ENCODE measurements at places on chromosomes 6 and 20.

GRCh38 chr6:1552296-1552761 lies 57.4 kb upstream of the FOXC1 start:
- peak; percentile 69 for DNase-seq

DNA sequence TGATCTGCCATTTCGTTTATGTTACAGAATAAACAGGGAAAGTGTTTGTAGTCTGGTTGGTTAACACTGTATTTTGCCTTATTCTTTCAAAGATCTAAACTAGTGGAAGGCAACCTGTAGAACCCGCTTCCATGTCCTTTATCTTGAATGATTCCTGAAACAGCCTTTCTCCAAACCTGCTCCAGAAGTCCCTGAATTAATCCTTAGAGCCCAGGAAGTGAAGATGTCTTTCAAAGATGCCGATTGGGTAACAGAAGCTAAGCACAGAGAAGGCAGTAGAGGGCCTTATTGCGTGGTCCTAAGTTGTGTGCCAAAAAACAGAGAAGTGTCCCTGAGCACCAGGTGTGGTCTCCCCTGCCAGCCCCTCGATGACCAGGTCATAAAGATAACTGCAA lies 19.2 kb upstream of the ZSCAN16 start:
- peak; percentile 26 for DNase-seq

GRCh38 chr6:10837622-10837994 lies 731 bp downstream of the MAK start:
- DNase-seq = no peak

- DNase-seq = no peak
Measured at GRCh38 chr6:138255443-138255842, 37.2 kb upstream of the PBOV1 start.

- DNase-seq = no peak
Measured at GRCh38 chr6:21961226-21961625, 335.6 kb downstream of the PRL start.

DNA sequence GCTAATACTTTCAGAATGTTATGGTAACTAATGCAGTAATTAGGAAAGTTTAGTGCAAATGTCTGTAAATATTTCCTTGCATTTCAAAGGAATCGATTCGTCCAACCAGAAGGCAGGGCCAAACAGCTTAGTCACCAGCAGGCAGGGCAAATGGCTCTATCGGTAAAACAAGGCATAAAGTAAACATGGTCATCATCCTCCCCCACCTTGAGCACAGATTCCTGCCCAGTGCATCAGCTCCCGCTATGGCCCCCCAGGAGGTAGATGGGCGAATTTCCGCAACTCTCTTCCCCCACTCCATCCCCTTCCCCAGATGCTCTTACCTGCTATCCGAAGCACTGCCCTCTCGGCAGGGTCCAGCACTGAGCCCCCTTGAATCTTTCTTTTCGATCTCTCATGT lies 103.8 kb upstream of the BEND6 start:
- DNase-seq = peak; percentile 66

- peak; percentile 78 for DNase-seq
Measured at GRCh38 chr6:75210885-75211739, 5.3 kb upstream of the COL12A1 start.

GRCh38 chr20:1323830-1324597 lies 4.9 kb downstream of the SDCBP2 start:
- no peak for DNase-seq

GRCh38 chr6:31737991-31738979 lies 1.5 kb upstream of the MSH5 start:
- DNase-seq = peak; percentile 90

DNA sequence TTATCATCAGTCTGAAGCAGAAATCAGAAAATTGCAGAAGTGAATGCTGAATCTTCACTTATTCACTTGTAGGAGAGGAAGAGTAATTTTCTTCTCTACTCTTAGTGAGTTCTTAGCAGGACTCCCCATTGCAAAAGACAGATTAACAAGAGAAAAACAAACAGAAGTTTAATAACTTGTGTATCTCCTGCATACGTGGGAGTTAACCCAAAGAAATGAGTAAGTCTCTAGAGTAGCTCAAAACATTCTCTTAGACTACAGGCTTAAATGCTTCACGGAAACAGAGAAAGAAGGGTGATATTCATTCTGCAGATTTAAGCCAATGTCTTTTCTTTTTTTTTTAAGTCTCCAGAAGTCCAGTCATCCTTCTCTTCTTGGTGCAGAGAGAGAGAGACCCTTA lies 97.9 kb upstream of the TMEM181 start:
- no peak for DNase-seq

GRCh38 chr20:13251106-13251903 lies 30.2 kb downstream of the ISM1 start:
- no peak for DNase-seq

DNA sequence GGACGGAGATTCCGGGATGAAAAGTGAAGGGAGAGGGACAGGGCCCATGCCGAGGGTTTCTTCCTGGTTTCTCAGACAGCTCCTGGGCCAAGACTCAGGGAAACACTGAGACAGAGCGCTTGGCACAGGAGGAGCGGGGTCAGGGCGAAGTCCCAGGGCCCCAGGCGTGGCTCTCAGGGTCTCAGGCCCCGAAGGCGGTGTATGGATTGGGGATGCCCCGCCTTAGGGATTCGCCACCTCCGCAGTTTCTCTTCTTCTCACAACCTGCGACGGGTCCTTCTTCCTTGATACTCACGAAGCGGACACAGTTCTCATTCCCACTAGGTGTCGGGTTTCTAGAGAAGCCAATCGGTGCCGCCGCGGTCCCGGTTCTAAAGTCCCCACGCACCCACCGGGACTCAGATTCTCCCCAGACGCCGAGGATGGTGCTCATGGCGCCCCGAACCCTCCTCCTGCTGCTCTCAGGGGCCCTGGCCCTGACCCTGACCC lies 55.0 kb upstream of the HLA-A start:
- DNase-seq = peak; percentile 21

GRCh38 chr6:36350681-36351571 lies 14.2 kb upstream of the BNIP5 start:
- peak; percentile 69 for DNase-seq

DNA sequence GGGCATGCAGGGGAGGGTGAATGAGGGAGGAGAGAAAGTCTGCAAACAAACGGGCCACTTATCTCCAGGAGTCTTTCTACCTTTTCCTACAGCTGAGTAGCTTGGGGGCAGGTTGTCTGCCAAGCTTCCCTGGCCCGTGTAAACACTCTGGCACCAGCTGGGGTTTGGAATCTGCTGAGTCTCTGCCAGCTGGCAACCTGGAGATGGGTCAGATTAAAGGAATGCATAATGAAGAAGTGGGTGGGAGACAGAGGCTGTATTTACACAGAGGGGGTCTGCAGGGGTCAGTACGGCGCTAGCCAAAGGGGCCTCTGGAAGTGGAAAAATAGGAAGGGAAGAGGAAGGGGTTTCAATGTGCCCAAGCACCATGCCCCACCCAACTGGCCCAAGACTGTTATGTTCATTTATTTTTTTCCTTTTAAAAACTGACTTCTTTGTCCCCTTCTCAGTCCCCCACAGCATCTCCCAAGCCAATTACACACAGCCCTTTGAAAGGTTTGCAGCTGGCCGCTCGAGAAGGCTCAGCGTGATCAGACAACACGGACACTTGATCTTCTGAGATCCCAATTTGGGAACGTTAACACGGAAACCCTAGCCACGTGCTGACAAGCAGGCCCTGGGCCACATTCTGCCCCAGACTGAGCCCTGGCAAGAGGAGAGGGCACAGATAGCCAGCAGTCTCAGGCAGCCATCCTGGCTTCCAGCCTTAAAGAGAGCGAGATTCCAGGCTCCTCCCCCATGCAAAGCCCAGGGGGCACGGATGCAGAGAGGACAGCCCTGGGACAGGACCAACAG lies 25.2 kb downstream of the TRAM2 start:
- peak; percentile 79 for DNase-seq

DNA sequence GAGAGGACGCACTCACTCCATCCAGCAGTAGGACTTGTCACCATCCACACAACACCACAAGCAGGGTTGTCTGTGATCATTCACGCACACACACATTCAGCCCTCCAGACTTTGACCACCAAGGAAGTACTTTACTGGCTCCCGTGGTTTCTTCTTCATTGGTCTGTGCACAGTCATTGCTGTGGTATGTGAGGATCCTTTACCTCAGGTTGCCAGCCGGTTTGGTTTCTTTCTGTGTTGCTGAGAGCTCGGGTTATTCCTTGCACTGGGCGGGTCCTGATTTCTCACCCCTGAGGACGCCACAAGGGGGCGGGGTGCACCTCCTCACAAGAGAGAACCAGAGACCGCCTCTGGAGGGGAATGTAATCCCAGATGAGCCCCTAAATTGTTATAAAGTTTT lies 11.2 kb downstream of the SLC35A1 start:
- DNase-seq = peak; percentile 66

DNA sequence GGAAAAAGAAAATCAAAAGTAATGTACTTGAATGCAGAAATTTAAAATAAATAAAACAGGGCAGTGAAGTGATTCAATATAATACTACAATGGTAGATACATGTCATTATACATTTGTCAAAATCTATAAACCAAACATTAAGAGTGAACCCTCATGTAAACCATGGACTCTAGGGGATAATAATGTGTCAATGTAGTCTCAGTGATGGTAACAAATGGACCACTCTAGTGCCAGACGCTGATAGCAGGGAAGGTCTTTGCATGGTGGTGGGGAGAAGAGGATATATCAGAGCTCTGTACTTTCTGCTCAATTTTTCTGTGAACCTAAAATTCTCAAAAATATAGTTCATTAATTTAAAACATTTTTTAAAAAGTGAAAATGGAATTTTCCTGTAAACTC lies 19.8 kb upstream of the STXBP5 start:
- DNase-seq = no peak

- peak; percentile 83 for DNase-seq
Measured at GRCh38 chr6:109073344-109074132, 21.1 kb downstream of the SESN1 start.

DNA sequence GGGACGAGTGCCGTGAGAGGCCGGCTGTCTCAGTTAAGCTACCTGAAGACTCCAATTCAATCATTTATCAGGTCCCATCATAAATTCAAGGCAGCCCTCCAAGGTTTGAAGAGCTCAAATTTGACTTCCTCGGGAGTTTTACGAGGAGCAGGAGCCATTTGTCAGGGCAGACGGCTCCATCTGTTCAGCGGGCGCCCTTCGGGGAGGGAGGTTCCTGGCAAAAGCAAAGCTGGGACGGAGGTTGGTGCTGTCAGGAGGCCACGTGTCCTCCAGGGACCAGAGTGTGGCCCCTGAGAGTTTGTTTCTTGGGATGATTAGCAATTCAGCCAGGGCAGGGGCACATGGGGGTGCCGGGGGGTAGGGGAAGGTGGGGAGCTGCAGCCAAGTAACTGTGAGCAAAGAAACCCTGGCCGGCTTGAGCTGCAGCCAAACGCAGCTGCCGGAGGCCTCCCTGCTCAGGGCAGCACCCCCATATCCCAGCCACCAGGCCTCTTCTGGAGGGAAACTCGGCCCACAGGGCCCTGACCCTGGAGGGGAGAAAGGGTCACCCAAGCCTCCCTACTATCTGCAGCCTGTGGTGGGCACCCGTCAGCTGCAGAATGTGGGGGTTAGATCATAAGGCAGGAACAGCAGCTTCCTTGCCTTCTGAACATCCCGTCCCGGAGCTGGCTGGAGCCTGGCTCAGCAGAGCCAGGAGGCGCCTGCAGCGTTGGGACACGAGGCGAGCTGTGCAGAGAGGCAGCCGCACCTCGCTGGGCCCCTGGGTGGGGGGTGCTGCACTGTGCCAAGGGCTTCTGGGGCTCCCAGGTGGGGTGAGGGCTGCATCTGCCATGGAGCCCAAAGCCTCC lies 63.6 kb upstream of the GATA5 start:
- DNase-seq = no peak

DNA sequence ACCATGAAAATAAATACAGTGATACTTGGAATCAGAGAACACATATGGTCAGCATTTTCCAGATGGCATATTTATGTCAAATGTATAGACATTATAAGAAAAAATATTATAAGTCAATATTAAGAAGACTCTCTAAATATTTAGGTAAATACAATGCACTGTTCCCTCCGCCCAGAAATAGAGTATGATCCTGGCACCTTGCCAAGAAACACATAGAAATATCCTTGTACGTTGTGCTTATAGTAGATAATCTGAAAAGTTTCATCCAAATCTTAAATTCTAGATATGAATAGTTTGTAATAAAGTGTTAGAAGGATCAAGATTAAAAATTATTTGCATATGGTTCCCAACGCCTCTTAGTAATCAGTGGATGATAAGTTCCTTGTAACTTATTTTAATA lies 645.8 kb upstream of the GJE1 start:
- DNase-seq = no peak

DNA sequence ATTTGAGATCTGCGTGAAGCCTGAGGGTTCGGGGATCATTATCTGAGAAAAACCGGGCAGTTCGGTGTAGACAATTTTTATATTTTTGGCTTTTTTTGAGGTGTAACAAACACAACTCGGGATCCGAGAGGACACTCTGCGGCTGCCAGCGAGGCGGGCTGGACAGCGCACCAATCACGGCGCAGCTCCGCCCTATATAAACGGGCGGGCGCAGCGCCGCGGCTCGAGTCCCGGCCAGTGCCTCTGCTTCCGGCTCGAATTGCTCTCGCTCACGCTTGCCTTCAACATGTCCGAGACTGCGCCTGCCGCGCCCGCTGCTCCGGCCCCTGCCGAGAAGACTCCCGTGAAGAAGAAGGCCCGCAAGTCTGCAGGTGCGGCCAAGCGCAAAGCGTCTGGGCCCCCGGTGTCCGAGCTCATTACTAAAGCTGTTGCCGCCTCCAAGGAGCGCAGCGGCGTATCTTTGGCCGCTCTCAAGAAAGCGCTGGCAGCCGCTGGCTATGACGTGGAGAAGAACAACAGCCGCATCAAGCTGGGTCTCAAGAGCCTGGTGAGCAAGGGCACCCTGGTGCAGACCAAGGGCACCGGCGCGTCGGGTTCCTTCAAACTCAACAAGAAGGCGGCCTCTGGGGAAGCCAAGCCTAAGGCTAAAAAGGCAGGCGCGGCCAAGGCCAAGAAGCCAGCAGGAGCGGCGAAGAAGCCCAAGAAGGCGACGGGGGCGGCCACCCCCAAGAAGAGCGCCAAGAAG lies 69.0 kb downstream of the HFE start:
- DNase-seq = peak; percentile 83

DNA sequence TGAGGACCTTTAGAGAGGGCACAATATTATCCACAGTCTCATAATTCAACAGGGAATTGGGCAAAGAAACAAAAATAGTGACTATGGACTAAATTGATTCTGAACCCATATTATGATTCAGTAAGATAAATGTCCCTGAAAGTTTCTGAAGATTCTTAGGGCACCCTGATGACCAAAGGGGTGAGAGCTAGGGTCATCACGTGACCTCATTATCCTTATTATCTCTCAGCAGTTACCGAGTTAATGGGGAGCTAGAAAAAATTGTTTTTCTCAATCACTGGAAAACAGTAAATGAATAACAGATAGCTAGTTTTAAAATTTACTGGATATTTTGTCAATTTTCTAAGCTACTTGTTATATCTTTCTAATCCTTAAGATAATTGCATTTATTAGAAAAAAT lies 639.5 kb downstream of the PRKN start:
- no peak for DNase-seq

GRCh38 chr6:27980111-27980510 lies 23.1 kb downstream of the OR2B6 start:
- no peak for DNase-seq
